ENCODE measurements at places on chromosomes 6 and 20.

GRCh38 chr6:33323623-33323948 lies 6.0 kb upstream of the ZBTB22 start:
- DNase-seq: no peak

DNA sequence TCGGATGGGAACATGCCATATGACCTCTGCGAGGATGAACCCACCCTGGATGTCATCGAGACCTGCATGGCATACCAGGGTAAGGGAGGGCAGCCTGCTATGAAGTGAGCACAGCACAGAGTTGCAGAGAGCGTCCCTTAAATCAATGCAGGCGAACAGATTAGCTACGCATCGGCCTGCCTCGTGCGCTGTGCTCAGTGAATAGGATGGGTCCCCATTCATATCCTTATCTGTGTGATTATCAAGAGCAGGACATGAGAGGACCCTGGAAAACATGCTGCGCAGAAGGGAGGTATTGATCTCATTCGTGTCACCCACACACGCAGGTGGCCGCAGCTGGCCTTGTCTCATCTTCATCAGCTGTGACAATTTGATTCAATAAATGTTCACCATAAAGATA lies 25.6 kb upstream of the FAM83D start:
- no peak for DNase-seq

GRCh38 chr6:111925296-111925695 lies 52.0 kb upstream of the FYN start:
- peak; percentile 60 for DNase-seq

- peak; percentile 14 for DNase-seq
These were observed 186.1 kb downstream of the UNC5CL start for GRCh38 chr6:40852779-40853373.

- DNase-seq: peak; percentile 5
These were observed 573 bp downstream of the SNX3 start for GRCh38 chr6:108260126-108260808.

DNA sequence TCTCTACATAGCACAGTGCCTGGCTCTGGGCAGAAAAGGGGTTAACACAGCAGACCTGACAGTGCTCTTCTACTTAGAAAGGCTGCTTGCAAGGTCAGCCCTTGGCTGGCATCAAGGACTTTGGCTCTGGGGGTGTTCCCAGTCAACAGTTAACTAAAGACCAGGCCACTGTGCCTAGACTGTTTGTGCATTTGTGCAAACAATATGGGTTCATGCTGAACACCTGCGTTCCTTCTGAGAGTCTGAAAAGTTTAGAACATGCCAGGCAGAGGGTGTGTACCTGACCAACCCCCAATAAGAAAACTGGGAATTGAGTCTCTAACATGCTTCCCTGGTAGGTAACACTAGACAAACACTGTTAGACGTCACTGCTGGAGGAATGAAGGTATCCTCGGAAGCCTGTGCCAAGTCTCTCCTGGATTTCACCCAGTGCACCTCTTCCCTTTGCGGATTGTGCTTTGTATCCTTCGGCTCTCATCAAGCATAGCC lies 110.7 kb downstream of the PDE10A start:
- DNase-seq: no peak

DNA sequence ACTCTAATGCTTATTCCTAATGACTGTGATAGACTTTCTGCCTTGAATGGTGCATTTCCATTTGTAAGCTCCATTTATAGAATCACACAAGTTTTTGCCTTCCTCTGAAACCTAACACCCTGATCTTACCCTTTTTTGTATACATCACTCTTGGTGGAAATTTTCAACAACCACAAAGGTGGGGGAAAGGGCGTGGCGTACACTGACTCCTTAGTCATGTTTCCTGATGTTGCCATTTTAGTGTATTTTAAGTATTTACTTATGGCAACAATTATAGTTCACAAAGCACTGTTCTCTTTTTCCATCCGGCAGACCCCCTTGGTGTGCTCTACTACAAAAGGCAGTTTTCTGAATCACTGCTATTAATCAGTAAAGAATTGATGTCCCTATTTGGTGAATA lies 92.0 kb downstream of the ATXN1 start:
- DNase-seq: no peak

DNA sequence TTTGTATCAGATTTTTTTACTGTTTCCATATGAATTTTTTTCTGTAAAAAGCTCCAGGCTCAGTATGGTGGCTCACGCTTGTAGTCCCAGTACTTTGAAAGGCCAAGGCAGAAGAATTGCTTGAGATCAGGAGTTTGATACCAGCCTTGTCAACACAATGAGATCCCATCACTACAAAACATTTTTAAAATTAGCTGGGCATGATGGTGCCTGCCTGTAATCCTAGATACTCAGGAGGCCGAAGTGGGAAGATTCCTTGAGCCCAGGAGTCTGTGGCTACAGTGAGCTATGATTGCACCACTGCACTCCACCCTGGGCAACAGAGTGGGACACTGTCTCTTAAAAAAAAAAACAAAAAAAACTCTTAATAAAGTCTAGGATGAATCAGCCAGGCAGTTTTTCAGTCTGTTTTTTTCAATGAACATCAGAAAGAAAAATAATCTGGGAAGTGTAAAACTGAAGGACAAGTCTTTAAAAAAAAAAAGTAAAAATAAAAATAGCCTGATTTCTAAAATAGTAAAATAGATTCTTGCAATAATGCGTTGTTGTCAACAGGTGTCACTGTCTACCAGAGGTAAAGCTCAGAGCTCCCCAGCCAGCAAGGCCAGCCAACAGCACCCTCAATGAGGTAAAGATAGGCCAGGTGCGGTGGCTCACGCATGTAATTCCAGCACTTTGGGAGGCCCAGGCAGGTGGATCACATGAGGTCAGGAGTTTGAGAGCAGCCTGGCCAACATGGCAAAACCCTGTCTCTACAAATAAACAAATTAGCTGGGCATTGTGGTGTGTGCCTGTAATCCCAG lies 9.3 kb upstream of the ATG5 start:
- DNase-seq: peak; percentile 13

- no peak for DNase-seq
These were observed 1.4 kb downstream of the MLN start for GRCh38 chr6:33802186-33802958.

DNA sequence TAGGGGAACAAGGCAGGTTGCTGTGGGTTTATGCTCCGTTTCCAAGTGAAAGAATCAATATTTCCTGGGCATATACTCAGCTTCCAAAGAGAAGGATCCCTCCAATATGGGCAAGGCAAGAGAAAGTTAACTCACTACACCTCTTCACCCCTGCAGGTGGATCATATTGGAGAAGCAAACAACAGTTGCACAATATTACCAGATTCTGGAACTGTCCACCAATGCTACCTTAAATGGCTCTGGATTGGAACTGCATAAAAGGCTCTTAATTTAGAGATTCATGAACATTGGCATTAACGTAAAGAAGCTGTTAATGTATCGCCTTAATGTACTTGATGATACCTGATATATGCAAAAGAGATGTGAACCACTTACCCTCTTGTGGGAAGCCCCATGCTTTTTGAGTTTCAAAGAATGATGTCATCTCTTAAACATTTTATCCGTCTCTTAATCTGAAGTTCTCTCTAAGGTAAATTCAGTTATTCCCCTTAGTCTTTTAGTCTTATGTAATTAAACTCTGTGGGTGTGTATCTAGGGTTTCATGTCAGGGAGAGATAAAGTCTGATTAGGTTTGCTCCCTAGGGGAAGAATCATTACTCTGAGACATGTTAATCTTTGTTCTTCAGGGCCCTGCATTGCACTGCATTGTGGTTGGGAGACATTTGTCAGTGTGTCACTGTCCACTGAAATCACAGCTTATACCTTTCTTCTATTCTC lies 99.5 kb downstream of the PHACTR1 start:
- DNase-seq: no peak

DNA sequence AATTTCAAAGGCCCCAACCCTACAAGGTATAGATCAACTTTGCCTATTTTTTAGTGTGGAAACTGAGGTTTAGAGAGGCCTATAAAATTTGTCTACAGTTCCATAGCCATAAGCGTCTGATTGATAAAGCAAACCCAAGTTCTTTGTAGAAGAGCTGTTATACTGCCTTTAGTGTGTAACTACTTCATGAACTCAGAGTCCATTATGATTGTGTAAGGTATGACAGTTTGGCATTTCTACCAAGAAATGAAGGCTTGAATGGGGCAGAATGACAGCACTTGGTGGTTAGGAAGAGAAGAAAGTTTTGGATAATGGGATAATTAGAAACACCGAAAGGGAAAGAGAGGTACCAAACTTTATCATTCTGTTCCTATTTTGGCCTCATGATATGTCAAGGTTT lies 38.1 kb downstream of the SMAP1 start:
- DNase-seq: no peak

GRCh38 chr6:30295837-30296236 lies 30.9 kb upstream of the TRIM39 start:
- no peak for DNase-seq

GRCh38 chr20:24437196-24438082 lies 32.0 kb upstream of the SYNDIG1 start:
- DNase-seq: no peak

GRCh38 chr20:24489631-24490260 lies 20.3 kb downstream of the SYNDIG1 start:
- DNase-seq: no peak

DNA sequence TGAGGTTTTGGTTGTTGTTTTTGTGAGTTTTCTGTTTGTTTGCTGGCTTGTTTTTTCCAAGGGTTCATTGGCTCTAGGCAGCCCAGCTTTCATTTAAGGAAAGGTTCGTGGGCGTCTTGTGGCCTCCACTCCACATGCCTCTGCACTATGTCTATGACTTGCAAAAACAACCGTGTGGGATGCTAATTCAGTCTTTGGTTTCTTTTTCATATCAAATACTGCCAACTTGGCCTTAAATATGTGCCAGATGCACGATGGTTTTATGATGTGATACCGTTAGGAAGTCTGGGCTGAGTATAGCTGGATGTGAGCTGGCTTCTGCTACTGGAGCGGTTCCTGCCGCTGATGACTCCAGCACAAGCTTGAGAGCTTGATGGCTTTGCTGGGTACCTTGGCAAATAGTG lies 96.3 kb downstream of the BMP2 start:
- DNase-seq: no peak

DNA sequence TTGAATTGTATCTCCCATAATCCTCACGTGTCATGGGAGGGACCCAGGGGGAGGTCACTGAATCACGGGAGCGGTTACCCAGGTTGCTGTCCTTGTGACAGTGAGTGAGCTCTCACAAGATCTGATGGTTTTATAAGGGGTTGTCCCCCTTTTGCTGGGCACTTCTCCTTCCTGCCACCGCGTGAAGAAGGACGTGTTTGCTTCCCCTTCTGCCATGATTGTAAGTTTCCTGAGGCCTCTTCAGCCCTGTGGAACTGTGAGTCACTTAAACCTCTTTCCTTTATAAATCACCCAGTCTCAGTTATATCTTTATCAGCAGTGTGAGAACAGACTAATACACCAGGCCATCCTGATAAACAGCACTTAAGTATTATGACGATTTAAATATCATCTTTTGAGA lies 9.0 kb upstream of the MRGBP start:
- no peak for DNase-seq

DNA sequence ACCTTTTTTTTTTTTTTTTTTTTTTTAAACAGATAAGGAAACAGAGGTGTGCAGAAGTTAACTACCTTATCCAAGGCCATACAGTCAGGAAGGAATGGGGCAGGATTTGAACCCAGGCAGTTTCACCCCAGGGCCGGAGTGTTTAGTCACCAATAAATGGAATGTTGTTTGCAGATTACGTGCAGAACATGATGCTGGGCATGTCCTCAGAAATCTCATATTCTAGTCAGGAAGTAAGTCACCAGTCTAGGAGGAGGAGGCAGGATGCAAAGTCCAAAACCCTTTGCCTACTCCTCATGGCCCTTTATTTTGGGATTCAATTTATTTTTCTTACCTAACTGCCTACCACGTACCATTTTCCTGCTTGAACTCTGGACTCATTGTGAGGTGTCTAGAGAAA lies 57.1 kb upstream of the LRRC1 start:
- no peak for DNase-seq

GRCh38 chr6:71488186-71488585 lies 199.6 kb downstream of the OGFRL1 start:
- DNase-seq: no peak

GRCh38 chr20:58212636-58213035 lies 15.8 kb downstream of the ANKRD60 start:
- no peak for DNase-seq

GRCh38 chr6:82984720-82985119 lies 80.9 kb downstream of the UBE3D start:
- DNase-seq: no peak

DNA sequence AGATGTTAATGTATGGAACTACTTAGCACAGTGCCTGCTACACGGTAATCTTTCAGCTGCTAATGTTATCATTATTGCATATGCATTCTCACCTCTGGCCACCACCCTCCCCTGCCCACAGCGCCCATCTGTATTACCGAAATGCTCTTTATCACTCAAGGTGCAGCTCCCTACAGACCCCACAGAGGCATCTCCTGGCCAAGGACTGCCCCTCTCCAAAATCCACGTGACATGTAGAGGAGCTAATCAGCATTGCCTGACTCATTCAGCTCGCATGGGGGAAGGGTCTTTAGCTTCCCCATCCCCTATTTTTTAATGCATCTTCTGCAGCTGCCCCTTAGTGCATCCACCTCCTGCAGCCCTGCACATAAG lies 41.8 kb downstream of the SLC22A23 start:
- no peak for DNase-seq

DNA sequence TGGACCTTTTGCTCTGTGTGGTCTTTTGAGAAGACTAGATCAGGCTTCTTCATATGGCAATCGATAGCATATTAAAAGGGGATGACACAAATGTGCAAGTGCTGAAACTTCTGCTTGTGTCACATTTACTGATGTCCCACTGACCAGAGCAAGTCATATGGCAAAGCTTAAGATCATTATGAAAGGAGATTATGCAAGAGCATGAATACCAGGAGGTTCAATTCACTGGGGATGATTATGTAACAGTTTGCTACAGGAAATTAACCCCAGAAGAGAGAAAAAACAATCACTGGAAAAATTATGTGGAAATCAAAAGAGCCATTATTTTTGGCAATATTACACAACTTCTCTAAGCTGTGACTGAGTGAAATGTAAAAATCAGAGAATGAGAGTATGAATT lies 13.7 kb upstream of the PRDM13 start:
- DNase-seq: peak; percentile 62

GRCh38 chr6:4463236-4463635 lies 313.0 kb upstream of the CDYL start:
- no peak for DNase-seq

GRCh38 chr20:62656919-62657588 lies 14.8 kb downstream of the SLCO4A1 start:
- DNase-seq: no peak

DNA sequence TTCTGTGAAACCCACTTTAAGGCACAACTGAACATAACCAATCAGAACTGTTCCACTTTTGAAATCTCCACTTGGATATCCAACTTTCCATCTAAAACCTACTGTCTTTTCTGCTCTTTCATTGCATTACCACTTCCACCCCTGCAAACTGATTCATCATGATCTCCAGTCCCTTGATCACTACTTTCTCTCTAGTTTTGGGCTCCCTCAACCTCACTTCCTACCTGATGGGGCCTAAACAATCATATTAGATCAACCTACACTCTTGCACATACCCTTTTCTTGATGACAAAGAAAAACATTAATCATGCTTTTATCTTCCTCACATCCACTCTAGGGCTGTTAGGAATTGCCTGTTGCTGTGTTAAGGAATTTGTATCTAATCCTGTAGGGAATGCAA lies 137.6 kb downstream of the PDSS2 start:
- no peak for DNase-seq
